ENCODE measurements at places on chromosomes 2 and 18. TPM values are rescaled to one million over a fixed set of nuclear protein-coding genes. Genes with fewer than 3 reads are reported as not detected.

DNA sequence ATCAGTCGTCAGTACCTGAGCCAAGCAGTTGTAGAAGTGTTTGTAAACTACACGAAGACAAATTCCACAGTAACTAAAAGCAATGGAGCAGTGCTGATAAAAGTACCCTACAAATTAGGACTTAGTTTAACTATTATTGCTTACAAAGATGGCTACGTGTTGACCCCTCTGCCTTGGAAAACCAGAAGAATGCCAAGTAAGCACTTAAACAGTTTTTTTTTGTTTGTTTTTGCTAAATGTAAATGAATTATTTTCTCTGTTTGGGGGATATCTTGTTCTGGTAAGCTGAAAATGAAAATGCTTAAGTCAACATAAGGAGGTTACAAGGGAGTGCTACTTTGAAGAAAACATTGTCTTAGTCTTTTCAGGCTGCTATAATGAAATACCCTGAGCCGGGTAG is 46.4 kb downstream of the FAM171B start:
- no peak for ATAC-seq

DNA sequence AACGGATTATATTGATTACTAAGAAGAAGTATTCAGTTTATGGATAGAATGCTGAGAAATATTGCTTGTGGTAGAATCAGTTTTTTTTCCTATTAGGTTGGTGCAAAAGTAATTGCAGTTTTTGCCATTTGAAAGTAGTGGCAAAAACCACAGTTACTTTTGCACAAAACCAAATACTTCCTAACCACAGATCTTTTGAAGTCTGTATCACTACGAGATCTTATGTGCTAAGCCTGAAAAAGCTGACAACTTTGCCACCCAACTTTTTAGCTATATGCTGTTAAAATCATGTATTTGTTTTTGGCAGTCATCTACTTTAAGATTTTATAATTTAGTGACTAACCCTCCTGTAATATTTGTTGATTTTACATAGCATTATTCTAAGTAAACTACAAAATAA is 24.6 kb downstream of the DNAJC10 start:
- no peak for ATAC-seq

DNA sequence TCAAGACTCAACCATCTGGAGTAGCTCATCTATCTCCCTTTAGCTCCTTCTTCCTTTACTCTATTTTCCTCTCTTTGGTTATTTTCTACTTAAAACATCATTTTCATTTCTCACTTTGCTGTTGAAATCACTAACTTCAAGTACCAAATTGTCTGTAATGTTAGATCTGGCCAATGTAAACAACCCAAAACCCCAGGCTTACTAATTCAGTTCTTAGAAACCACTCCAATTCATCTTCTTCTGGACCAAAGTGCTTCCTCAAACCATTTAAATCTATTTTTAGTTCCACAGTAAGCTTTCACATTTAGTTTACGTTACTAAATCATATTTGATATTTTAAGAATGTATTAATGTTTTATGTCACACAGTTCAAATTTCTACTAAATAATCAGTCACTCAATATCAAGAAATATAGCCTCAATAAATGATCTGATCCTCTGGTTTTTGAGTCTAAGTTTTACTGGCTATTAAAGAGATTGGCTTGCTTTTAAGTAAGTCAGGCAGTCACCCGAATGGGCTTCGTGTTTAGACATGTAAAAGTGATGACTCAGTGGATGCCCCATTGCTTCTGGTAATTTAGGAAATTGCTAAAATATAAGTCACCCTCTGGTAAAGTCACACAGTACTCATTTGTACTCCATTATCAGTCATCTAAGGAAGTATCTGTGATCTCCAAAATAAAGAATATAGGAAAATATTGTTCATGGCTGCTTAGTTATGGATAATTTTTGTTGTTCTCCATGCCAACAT is 527.2 kb upstream of the SOX11 start:
- peak; percentile 32 for ATAC-seq

The DCDC2C gene
- total RNA-seq: not detected

DNA sequence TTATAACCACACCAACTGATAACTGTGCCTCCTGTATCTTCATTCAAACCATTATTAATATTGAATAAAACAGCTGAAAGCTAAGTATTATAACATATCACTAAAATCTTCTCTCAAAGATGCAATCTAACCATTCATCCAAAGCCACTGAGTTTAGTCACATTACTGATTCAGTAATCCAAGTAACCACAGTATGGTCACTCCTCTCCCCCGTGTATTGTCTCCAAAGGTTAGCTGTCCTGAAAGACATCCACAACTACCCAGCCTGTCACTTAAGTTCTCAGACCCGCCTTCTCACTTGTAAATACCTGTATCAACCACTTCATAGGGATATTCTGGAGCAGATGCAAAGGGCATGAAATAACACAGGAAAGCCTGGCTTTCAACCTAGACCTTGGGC is 213.4 kb upstream of the BOD1L2 start:
- ATAC-seq: no peak

The FLACC1 gene
- total RNA-seq: 0.94 TPM

- no peak for ATAC-seq
Observed at GRCh38 chr2:21361384-21361783, 237.6 kb downstream of the TDRD15 start.

- ATAC-seq: no peak
Observed at GRCh38 chr18:8121101-8121500, 488.1 kb upstream of the RAB12 start.

DNA sequence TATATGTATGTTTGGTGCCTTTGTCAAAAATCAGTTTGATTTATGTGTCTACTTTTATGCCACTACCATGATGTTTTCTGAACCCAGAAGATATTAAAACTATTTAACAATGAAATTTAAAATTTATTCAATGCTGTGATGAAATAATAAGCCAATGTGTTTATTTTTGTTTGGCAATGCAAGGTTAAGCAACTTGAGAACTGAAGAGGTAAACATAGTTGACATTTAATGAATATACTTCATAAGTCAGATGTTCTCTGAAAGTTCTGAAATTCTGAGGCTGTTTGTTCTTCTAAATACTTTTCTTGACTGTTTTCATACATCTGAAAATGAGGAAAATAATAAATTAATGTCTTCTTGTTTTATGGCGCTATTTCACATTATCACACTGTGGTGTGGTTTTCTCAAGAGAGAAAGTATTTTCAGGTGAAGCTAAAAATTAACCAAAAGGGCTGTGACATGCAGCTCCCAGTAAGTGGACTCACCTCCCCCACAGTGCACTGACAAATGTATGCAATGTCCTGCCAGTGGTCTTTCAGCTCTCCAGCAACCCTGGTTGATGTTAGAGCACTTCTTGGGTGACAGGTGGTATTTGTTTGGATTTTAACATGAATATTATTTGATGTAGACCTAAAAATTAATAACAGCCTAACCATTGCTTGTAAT is 863.6 kb upstream of the SALL3 start:
- no peak for ATAC-seq
